ENCODE measurements at places on chromosomes 4 and X. TPM values are rescaled to one million over a fixed set of nuclear protein-coding genes. Genes with fewer than 3 reads are reported as not detected.

GRCh38 chrX:10142041-10142599 is 14.7 kb upstream of the CLCN4 start:
- DNase-seq = no peak

Gene SHROOM4
- total RNA-seq = 12.9 TPM

DNA sequence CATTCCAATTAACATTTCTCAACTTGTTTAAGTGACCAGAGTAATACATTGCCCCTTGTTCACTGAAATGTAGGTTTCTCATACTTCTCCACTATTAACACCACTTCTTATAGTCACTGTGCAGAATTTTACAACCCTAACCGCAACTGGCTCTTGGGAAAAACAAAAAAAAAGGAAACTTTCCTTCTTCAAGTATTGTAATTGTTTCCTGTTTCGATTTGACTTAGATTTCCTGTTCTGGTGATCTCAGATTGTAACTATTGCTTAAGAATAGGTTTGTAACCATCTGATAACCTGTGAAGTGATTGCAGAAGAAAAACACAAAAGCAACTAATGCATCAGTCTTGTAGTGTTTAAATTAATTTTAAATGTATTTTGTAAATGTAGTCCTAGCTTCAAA is 594.7 kb upstream of the GALNT7 start:
- no peak for DNase-seq

- DNase-seq = no peak
Observed at GRCh38 chrX:13685126-13685763, 3.7 kb upstream of the RAB9A start.

Gene SH3D19
- 109 TPM for total RNA-seq

- peak; percentile 10 for DNase-seq
Observed at GRCh38 chr4:1575418-1576303, 108.5 kb downstream of the FAM53A start.

Gene TCEAL8
- total RNA-seq = 62.2 TPM

DNA sequence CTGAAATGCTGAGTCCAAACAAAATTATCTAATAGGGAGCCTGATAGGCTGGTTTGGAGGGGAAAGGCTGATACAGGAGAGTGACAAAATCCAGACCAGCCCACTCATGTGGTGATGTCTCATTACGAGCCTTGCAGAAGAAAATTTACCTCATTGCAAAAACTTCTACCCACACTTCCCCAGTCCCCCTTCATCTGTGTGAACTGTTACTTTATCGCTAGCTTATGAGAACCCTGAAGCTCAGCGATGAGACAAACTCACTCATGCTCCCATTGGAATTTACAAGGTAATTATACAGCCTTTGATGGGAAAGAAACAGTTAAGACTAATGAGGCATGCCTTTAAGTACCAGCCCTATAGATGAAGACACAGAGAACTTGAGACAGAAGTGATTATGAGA is 76.1 kb downstream of the ARHGAP6 start:
- no peak for DNase-seq

Gene PRSS48
- not detected for total RNA-seq

- DNase-seq = no peak
Observed at GRCh38 chr4:85113706-85114105, 147.2 kb upstream of the WDFY3 start.

DNA sequence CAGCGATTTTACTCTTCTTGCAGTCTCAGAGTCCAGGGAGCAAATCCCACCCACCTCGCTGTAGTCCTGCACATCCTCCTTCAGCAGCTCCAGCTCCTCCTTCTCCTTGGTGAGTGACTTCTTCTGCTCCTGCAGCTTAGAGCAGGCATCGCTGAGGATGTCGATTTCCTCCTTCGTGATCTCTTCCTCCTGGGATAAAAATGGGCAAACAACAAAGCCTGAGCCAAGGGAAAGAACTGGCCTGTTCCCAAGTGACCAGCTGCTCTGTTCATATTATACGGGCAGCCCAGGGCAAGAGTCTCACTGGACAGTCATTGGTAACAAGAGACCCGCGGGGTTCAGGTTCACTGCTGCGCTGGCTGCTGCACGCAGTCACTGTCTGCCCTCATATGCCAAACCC is 26.2 kb downstream of the FGFR3 start:
- peak; percentile 45 for DNase-seq

DNA sequence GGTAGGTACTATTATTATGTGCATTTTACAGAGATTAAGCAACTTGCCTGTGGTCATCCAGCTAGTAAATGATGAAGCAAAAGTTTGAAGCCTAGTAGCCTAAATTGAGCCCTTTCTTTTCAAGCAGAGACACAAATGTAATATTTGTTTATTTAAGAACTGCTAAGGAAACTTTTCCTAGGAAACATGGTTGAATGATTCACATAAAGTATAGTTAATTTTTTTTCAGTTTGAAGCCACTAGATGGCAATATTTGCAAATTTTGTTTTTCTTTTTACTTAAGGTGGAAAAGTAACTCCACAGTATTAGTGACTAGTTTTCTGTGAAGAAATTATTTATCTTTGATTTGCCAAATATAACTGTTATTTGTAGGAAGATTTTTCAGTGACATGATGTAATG is 52.8 kb upstream of the ANKRD17 start:
- DNase-seq = no peak

Gene GIMD1
- not detected for total RNA-seq

GRCh38 chr4:24315056-24315455 is 269.3 kb downstream of the DHX15 start:
- no peak for DNase-seq

Gene PHEX
- 0.29 TPM for total RNA-seq

GRCh38 chr4:4455210-4455865 is 68.4 kb downstream of the NSG1 start:
- DNase-seq = no peak

Gene FAM9C
- total RNA-seq = not detected

Gene NPY1R
- 6.0 TPM for total RNA-seq

Gene IBSP
- total RNA-seq = not detected

DNA sequence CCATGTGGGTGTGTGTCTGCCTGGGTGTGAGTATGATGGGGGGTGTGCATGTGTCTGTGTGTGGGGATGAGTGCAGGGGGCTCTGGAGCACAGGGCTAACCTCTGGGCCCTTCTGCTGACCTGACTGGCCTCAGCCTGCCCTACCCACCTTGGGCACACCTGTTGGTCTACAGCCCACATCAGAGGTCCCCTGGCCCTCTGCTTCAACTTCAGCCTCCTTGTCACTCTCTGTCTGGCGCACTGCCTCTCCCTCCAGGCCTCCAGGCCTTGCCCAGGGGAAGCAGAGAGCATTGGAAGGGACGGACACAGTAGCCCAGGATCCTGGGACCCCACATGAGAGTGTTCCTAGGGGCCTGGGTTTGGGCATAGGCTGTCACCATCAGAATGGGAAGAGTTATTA is 115.4 kb downstream of the EFNB1 start:
- DNase-seq = no peak

GRCh38 chrX:38627683-38628082 is 66.3 kb downstream of the TSPAN7 start:
- DNase-seq = no peak

Gene SLC10A4
- total RNA-seq = not detected

GRCh38 chr4:76697129-76697803 is 200.7 kb downstream of the SOWAHB start:
- no peak for DNase-seq

Gene CXCL10
- total RNA-seq = not detected

DNA sequence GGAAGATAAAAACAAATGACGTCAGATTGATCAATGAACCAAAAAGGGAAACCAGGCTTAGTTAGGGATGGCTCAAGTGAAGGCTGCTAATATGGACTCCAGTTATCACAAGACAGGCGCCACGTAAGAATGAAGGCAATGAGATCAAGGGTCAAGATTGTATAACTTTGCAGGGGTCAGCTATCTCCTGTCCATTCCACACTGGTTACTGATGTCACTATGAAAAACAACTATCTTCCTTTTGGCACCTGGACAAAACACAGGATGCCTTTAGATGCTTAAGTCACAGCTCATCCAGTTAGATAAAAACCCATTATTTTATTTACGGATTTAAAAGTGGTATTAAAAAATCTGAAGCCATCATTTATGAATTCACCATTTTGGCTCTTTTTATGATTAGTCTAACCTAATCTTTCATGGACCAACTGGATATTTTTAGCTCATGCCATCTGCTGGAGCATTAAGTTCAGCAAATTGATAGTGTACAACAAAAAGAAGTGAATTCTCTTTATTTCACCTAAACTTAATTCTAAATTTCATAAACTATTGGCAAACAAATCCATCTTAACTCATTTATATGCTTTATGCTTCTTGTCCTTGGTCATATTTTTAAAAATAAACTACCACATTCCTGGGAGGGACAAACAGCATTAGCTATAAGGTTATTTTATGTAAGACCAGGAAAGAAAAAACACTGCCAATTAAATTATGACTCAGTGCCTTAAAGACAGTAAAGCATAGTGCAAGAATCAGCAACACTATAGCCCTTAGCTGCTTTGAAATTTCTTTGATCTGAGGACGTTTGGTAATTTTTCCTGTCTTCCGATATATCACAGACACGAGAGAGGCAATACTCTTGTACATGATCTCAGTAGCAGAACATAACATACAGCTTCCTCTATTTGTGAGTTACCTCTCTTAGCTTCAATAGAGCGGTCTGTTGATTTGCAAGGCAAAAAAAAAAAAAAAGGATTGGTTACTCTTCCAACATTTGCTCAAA is 27.0 kb downstream of the DHX15 start:
- DNase-seq = no peak

- no peak for DNase-seq
Observed at GRCh38 chr4:126223784-126224407, 909.1 kb downstream of the FAT4 start.

Gene SSX7
- not detected for total RNA-seq

DNA sequence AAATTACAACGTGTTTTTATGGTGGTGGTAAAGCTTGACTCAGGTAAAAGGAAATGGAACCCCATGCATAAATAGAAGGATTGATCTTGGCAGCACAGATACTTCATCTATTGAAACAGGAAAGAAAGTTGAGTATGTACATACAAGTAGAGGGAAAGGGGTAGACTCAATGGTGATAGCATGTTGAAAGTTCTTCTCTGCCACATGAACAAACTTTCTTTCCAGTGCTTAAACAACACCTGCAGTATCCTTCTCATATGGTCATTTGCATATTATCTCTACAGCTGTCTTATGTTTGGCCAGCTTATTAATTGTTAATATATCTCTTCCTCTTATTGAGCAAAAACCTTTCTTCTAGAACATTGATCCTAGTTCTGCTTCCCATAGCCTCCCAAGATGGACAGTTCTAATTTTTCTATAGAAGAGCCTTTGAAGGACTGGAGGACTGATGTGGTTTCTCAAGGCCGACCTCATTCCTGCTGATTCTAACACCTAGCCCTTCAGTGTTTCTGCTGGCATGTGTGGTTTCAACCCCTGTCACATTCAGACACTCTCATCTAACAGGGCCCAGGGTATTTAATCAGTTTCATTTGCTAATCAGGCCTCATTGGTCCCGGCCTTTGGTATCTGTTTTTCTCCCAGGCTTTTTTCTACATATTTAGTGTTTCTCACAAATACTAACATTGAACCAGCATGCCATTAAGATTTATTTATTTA is 108.1 kb upstream of the SPRY1 start:
- no peak for DNase-seq

Gene LIMCH1
- total RNA-seq = 157 TPM

- peak; percentile 62 for DNase-seq
Observed at GRCh38 chr4:183256756-183257385, 63.2 kb downstream of the CLDN22 start.

GRCh38 chrX:66328950-66329596 is 165.0 kb downstream of the HEPH start:
- DNase-seq = no peak

- DNase-seq = peak; percentile 16
Observed at GRCh38 chr4:8771666-8772065, 100.0 kb downstream of the HMX1 start.

- DNase-seq = no peak
Observed at GRCh38 chr4:7499661-7500060, 64.9 kb upstream of the PSAPL1 start.

DNA sequence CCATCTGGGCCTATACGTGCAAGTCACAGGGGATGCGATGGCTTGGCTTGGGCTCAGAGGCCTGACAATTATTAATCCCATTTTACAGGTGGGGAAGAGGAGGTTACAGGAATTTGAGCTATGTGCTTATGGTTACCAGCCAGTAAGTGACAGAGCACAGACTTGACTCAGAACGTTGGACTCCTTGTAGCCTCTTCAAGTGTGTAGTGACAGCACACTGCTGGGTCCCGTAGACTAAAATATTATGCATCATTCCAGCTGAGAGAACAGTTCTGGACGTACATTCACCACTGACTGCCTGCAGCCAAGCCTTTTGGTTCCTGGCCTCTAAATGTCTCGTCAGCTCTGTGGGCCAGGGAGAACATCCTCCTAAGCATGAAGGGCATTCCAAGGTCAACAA is 314.5 kb downstream of the GPAT3 start:
- DNase-seq = no peak
